ENCODE measurements at places on chromosomes 16 and 17. TPM values are rescaled to one million over a fixed set of nuclear protein-coding genes. Genes with fewer than 3 reads are reported as not detected.
A peak's percentile ranks its signal among the peaks of the same experiment; 100 is the strongest.

GRCh38 chr17:6530324-6530920 lies 25.9 kb downstream of the PITPNM3 start:
- no peak for DNase-seq

DNA sequence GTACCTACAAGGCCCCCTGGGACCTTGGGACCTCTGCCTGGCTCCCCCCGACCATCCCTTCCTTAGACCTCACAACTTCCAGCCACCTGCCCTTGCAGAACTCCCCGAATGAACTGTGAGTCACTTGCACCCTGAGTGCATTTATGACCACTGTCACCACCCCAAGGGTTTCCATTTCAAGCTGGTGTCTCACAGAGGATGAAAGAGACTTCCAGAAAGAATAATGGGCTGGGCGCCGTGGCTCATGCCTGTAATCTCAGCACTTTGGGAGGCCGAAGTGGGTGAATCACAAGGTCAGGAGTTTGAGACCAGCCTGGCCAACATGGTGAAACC lies 124.5 kb upstream of the CIBAR2 start:
- no peak for DNase-seq

DNA sequence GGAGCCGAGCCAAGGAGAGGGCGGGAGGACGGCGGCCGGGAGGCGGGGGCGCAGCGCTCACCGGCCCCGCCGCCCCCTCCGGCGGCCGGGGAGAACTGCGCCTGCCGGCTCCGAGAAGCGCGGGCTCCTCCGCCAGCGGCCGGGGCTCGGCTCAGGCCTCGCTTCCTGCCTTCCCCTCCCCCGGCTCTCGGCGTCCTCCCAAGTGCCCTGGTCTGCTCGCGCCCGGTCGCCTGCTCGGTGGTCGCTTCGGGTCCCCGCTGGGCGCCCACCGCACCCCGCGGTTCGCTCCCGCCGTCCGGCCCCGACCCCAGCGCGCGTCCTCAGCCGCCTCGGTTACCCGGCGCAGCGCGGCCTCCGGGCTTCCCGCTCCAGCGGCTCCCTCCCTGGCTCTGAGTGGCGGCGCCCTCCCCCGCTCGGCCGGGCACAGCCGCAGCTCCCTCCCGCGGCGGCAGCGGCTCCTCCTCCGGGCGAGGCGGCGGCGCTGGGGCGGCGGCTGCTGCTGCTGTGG lies 313 bp downstream of the UBTF start:
- no peak for DNase-seq

OR3A3 gene
- total RNA-seq: not detected

BCO1 gene
- not detected for total RNA-seq

CYGB gene
- total RNA-seq: 18.9 TPM

CPHXL2 gene
- not detected for total RNA-seq

GRCh38 chr17:45325810-45326209 lies 9.0 kb upstream of the MAP3K14 start:
- DNase-seq: peak; percentile 6

DNA sequence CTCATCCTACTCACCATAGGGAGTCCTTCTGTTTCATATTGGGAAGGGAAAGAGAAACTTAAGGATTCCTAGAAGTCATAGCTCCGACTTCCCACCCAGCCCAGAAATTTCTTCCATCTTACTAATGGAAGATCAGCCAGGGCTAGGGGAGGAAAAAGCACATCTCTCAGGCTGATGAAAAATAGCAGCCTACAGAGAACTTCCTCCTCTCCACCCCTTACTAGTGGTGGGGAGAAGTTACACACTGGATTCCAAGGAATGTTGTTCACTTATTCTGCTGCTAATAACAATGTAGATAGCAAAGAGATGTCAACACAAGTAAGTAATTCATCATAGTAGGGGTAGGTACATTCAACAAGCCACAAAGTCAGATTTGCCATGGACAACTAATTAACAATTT lies 94.4 kb downstream of the SPACA3 start:
- no peak for DNase-seq

- no peak for DNase-seq
These were observed 49.0 kb upstream of the ZCCHC14 start for GRCh38 chr16:87541872-87542234.

GRCh38 chr16:75279305-75279704 lies 27.9 kb upstream of the BCAR1 start:
- no peak for DNase-seq

- DNase-seq: no peak
These were observed 2.1 kb downstream of the KREMEN2 start for GRCh38 chr16:2966043-2966807.

DNA sequence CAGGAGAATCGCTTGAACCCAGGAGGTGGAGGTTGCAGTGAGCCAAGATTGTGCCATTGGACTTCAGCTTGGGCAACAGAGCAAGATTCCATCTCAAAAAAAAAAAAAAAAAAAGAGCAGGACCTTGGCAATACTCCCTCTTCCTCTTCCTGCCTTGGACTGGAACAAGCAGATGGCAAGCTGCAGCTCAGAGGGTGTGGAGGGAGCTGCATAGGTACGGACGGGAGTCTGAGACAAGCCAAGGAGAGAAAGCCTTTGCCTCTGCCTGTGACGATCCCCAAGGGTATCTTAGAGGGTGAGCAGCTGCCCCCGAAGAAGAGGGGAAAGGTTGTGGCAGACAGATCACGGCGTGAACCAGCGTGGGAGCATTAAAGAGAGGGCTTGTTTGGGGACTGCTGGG lies 109.2 kb downstream of the AIPL1 start:
- no peak for DNase-seq

GRCh38 chr17:32786169-32786568 lies 90.8 kb downstream of the MYO1D start:
- no peak for DNase-seq

KRT9 gene
- not detected for total RNA-seq

GRCh38 chr16:22915003-22915402 lies 101.0 kb downstream of the HS3ST2 start:
- DNase-seq: no peak

DNA sequence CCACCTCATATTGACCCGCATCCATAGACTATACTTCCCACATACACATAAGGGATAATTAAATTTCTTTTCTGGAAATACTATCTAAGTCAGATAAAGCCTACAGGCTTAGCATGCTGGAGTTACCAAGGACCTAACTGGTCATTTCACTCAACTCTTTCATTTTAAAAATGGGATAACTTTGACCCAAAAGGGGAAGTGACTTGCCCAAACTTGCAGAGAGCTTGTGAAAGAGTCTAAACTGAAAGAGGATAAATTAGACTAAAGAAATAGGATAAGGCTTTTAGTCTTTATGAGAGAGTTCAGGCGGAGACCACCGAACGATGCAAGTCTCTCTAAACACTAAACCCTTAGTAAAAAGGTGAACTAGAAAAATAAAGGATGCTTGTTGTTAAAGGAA lies 3.9 kb upstream of the KRT33A start:
- no peak for DNase-seq

CCL14 gene
- 29.0 TPM for total RNA-seq

SERPINF2 gene
- total RNA-seq: 6.0 TPM

KCNH6 gene
- not detected for total RNA-seq

DNA sequence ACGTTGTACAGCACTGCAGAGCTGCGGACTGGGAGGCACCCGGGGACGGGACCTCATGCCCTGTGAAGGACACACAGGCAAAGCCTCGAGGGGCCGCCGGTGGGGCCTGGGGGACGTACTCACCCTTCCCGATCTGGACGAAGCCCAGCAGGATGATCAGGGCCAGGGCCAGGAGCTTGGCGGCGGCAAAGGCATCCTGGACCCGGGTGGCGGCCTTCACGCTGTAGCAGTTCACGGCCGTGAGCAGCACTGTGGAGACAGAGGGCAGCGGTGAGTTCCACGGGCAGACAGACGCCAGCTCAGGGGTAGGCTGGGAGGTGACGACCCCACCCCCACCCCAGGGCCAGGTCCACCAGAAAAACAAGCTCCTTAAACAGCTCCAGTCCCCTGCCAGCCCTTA lies 17.7 kb downstream of the SLC7A5 start:
- no peak for DNase-seq

DNA sequence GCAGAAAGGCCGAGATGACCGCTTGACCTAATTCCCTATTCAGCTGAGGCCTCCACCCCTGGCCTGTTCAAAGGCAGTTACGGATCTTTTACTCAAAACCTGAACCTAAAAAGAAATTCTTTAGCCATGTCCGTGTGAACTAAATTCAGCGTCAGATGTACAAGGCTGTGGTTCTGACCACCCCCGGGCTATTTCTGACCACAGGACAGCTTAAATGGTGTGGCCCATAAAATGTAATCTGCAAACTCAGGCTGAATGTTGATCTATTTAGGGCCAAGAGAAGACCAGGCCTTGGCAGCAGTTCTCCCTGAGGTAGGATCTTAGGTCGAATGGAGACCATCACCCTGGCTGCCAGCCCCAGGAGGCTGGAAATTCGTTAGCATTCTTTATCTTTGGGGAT lies 485.5 kb downstream of the WWOX start:
- DNase-seq: no peak

DNA sequence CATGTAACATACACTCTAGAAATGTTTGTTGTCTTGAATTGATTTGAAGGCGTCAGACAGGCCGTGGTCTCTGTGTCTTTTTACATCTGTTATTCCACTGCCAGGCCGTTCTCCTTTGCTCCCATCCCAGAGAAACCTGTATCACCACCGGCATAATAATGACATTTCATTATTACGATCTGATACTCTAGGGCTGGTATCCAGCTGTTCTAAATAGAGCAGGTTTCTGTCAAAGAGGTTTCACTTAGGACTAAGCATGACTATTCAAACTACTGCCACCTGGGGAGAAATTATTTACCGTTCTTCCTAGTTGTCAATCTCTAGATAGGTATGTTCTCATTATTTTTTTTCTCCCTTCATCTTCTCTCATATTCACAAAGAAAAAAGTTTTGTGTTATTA lies 1016.2 kb upstream of the EEF2KMT start:
- DNase-seq: no peak

GRCh38 chr17:78674595-78675315 lies 97.6 kb upstream of the DNAH17 start:
- no peak for DNase-seq

HBQ1 gene
- 3.0 TPM for total RNA-seq

GRCh38 chr16:84874983-84875382 lies 55.2 kb downstream of the CRISPLD2 start:
- no peak for DNase-seq

All from omental fat pad (tissue), 4 donors.